ENCODE measurements at places on chromosomes 5 and 9.

GRCh38 chr5:134133995-134134541, 19.6 kb downstream of the TCF7 start:
- DNase-seq = peak; percentile 10

DNA sequence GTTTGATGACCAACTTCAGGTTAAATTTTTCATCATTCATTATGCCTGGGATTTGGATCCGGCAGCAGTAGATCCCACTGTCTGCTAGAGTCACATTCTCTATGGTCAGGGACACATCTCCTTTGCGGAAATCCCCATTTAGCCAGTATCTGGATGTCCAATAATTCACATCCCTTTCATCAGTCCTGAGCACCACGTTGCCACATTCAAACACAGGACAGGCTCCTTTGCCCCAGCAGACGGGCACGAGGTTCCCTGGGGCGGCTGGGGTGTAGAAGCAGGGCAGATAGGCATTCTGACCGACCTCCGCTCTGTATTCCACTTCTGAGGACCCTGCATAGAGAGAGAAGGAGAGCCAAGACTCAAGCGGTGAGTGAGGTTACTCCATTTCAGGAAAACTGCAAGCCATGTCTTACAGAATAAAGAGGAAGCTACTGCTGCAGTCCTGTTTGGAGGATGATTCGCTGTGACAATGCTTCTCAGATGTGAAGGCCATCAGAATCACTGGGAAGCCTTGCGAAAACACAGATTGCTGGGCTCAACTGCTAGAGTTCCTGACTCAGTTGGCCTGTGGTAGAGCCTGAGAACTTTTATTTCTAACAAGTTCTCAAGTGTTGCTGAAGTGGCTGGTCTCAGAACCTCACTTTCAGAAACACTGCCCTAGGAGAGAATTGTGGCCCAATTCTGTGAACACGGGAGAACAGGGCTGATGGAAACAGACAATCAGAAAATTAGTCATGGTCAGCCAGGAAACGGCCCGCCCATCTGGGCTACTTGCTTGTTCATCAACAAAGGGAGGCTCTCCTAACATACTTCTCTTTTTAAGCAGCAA, 2.0 kb downstream of the HAVCR2 start:
- DNase-seq = peak; percentile 52

DNA sequence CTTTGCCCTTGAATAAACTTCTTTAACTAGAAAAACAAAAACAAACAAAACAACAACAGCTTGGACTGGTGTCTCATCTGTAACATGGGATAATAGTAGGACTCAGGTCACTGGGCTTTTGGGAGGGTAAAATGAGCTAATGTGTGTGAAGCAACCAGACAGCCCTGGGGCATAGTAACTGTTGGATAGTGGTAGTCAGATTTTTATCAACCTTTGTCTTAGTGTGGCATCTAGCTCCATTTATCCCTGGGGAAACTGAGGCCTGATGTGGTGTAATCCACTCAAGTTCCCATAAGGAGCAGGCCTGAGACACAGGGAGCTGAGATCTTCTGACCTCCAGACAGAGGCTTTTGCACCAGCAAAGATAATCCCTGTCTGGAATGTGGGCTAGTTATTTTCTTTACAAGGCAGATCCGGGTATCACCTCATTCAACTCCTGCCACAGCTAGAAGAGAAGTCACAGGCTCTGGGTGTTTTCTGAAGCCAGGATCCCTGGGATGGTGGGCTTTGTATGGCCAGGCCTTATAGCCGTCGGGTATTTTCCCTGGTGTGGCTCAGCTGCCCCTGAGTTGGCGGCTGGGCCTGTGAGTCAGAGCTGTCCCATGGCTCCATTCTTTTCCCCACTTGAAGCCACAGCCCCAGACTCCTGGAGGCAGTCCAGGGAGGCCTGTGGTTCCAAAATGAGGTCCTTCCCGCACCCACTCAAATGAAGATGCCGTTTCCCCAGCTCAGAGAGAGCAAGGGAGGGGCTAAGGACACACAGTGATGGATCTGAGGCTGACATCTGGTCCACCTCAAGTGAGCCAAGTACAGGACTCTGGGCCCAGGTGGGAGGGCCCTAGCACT, 26.1 kb upstream of the CSF1R start:
- DNase-seq = no peak

GRCh38 chr5:6556802-6557102, 76.1 kb downstream of the NSUN2 start:
- DNase-seq = no peak

DNA sequence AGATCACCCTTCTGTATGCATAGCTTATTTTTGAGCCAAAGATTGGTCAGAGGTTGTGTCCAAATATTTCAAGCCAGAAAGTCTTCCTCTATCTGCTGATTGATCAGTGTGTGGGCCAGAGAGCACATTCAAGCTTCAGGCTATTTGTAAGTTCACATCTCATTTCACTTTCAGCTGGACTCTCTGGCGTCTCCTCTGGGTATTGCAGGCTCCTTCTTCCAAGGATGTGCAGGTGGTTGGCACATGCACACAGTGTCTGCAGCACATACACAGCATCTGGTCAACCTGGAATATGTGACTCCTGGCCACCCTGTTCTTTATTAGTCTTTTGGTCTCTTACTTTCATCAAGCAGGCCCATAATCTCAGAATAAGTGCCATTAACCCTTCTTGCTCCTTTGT, 516.1 kb downstream of the ANXA1 start:
- DNase-seq = no peak

GRCh38 chr9:93230601-93231000, 46.7 kb downstream of the WNK2 start:
- no peak for DNase-seq

GRCh38 chr5:142073362-142073988, 35.1 kb upstream of the NDFIP1 start:
- DNase-seq = no peak

DNA sequence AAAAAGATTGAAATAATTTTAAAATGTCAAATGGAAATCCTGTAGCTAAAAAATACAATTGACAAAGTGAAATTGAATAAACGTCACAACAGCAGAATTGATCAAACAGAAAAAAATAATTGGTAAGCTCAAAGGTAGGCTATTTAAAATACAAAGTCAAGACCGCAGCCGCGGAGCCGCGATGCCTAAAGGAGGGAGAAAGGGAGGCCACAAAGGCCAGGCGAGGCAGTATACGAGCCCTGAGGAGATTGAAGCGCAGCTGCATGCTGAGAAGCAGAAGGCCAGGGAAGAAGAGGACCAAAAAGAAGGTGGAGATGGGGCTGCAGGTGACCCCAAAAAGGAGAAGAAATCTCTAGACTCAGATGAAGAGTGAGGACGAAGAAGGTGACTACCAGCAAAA, 1068.5 kb upstream of the COX7C start:
- no peak for DNase-seq

DNA sequence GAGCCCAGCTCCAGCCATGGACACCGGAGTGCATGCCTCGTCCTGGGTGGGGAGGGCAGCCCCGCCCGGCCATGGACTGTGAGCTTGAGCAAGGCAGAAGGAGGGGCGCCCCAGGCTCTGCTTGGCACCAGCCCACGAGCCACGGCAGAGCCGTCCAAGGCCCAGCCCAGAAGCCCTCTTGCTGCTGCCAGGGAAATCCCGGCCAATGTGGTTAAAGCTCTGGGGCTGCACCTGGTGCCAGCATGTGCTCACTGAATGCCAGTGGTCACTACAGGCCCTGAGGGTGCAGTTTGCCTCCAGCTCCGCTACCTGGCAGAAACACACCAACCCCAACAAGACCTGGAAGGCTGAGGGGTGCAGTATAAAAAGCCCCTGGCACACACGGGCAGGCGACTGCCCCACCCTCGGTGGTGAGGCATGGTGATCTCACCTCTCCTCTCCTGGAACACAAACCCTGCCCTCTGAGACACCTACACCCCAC, 11.8 kb downstream of the BRD3 start:
- peak; percentile 13 for DNase-seq

- DNase-seq = no peak
These were observed 24.6 kb downstream of the DYNC2I2 start for GRCh38 chr9:128632066-128632465.

DNA sequence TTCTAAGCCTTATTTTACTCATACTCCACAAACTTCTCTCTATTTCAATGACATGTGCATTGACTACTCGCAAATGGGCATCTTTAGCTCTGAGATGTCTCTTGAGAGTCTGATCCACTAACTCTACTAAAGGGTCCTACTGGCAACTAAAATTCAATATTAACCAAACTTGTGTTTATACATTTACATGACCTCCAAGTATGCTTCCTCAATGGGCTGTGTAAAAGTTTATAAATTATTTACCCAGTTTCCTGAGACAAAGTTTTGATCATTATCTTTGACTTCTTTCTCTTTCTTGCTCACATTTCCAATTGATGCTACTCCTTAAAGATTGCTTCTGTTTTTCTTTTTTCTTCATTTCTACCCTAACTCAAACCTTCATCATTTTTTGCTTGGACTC, 510.1 kb upstream of the DAB2 start:
- no peak for DNase-seq

GRCh38 chr5:89580976-89581375, 698.0 kb upstream of the MEF2C start:
- DNase-seq = no peak

DNA sequence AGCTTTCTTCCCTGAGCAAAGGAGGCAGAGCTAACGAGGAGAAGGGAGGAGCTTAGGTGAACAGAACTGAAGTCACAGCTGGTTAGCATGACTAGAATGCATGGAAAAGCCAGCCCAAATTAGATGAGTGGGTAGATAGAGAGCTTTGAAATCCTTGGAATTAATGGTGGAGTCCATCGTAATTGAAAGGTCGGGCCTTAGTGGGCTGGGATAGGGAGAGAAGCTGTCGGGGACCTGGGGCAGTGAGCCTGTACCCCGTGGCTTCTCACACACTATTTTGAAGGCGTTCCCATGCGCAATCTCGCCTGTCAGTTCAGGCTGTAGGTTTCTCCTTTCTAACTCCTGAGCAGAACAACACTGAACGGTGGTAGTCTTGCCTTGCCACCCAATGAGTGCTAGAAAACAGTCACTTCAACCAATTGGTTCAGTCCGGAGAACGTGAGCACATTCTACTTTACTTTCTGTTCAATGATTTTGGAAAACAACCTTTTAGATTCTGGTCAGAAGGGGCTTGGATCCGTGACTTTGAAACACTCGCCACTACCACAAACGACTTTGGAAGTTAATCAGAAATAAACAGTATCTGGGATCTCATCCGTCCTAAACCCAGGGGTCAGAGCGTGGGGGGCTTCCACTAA, 655 bp upstream of the RAI14 start:
- no peak for DNase-seq

- no peak for DNase-seq
These were observed 6.3 kb downstream of the ADGRD2 start for GRCh38 chr9:124456341-124457078.

DNA sequence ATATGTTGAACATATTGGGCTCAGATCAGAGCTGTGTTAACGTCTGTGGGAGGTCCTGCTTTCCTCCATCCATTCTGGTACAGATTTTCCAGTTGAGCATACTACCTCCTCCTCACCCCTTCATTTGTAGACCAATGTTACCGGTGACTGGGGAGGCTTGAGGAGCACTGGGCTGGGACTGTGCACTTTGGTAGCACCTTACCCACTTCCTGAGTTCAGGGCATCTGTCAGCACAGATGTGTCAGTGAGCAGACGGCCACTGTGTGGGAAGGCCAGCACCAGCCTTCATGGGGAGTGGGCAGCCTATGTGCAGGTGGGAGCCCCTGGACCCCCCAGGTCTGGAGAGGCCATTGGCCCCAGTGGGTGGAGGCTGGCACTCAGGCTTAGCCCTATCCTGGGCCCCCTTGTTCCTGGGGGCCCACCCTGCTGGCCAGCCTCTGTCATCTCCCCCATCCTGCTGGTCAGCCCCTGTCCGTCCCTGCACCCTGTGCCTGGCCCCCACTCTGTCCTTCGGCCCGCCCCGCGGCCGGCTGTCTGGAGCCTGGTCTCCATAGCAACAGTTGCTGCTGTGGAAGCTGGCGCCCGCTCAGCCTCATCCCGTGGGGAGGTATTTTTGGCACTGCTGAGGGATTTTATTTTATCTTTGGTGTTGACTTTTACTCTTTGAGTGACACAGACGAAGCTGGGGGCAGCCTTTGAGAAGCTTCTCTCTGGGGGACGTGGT, 21.3 kb downstream of the WNK2 start:
- no peak for DNase-seq

DNA sequence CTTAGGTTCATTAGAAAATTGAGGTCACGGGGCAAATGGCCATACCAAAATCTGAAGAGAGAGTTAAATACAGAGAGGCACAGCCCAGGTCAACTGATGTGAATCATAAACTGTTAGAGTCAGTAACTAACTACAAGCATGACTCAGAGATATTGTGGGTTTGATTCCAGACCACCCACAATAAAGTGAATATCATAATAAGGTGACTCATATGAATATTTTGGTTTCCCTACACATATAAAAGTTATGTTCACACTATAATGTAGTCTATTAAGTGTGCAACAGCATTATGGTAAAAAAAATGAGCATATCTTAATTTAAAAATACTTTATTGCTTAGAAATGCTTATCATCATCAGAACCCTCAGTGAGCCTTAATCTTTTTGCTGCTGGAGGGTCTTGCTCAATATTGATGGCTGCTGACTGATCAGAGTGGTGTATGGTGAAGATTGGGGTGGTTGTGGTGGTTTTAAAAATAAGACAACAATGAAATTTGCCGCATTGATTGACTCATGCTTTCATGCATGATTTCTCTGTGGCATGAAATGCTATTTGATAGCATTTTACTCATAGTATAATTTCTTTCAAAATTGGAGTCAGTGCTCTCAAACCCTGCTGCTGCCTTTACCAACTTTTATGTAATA, 53.1 kb upstream of the EDIL3 start:
- no peak for DNase-seq

DNA sequence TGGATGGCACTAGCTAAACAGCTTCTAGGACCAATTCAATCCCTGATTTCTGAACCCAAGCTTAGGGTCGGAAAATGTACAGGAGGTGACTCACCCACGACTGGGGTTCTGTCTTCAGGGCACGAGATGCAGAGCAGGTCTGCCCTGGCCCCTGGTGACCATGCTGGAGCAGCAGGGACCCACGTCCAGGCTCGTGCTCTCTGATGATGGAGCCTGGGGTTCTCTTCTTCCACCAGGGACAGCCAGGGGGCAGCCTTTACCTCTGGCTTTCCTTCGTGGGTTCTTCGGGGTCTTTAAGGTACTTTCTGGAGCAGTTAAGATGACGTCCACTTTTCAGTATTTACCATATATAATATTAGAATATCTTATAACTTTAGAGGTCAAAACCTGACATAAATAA, 2.1 kb downstream of the CFAP77 start:
- DNase-seq = peak; percentile 22

GRCh38 chr9:26673261-26673660, 219.3 kb downstream of the CAAP1 start:
- DNase-seq = no peak

- no peak for DNase-seq
These were observed 5.5 kb downstream of the OBP2B start for GRCh38 chr9:133203506-133204075.

- no peak for DNase-seq
These were observed 172.3 kb upstream of the GNA14 start for GRCh38 chr9:77820293-77820954.

- DNase-seq = no peak
These were observed 18.0 kb upstream of the JAKMIP2 start for GRCh38 chr5:147800491-147800890.

Measured in CD4-positive, alpha-beta T cell treated with Interleukin-15 for 1 hour (primary cell).